Right atrium auricular region (tissue), 2 donors: ENCODE measurements at places on chromosomes 1 and 21.

DNA sequence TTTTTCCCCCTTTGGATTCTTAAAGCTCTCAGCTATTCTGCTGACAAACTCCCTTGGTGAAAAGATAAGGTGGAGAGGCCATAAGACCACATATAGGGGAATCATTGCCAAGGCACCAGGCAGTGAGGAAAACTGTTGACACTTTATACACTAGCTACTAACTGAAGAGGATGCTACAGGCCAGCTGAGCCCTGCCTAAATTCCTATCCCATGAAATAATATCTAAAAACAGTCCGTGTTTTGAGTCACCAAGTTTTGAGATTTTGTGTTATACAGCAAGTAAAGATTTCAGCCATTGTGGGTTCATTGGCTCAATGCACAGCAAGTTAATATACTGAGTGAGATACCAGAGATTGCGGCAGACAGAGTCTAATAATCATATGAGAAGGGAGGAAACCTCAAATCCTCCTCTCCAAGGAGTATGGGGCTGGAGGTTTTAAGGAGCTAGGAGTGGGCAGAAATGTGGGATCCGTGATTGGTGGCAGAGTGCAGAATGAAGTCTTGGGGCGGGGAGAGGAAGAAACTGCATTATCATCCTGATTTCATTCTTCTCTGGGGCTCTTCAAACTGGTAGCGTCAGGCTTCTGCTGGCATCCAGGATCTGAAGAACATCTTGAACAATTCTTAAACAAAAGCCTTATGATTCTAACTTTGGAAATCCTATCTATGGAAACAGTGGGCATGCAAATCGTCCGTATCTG, 9.2 kb downstream of the CLDN8 start:
- no peak for DNase-seq

GRCh38 chr1:114779722-114780121, 763 bp downstream of the SIKE1 start:
- no peak for DNase-seq

DNA sequence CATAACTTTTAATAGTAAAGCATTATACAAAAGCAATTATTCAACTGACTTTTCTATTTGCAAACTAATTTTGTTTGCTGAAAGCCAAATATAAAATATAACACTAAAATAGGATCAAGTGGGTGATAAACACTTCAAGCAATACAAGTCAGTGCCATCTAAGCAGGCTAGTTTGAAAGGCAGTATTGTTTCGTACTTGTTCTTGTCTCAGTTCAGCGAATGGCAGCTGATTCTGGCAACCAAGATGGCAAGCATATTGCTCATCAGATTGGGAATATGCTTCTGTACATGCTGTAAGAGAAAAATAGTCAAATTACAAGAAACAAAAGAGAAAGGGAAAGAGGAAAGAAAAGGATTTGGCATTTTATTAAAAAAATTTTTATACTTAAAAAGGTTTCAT, 7.5 kb downstream of the TMEM59 start:
- no peak for DNase-seq

DNA sequence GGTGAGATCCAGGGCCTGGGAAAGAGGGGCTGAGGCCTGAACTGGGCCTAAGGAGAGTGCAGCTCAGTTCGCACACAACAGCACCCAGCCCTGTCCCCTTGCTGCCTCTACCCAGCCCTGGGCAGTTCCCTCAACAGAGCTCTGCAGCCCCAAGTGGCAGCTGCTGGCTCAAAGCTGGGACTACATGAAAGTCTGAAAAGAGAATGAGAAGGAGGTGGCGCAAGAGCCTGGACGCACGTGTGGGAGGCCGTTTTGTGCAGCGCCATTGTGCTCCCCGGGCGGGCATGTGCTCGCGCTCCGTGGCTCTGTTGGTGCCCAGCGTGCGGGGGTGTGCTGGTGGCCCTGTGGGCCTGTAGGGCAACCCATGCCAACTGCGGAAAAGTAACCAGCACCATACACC, 10.3 kb downstream of the GPR37L1 start:
- DNase-seq: no peak

- no peak for DNase-seq
Measured at GRCh38 chr1:83691953-83692500, 306.9 kb downstream of the TTLL7 start.

GRCh38 chr1:199759268-199759730, 268.2 kb upstream of the NR5A2 start:
- no peak for DNase-seq

DNA sequence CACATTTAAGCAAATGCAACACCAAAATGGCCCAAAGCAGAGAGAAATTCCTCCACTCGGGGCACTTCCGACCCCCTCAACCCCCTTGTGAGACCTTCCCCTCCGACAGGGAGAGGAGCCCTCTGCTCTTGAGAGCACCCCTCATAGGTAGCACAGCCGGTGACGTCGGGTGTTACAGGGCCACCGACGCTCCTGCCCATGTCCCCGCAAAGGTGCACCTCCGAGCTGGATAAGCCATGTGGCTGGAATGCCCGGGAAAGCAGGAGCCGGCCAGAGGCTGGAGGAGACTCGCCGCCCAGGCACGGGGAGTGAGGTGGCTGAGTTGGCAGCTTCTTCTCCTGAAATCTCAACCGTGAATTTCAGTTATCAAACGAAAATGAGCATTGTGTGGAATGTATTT, 67.1 kb upstream of the ARHGEF16 start:
- DNase-seq: no peak

DNA sequence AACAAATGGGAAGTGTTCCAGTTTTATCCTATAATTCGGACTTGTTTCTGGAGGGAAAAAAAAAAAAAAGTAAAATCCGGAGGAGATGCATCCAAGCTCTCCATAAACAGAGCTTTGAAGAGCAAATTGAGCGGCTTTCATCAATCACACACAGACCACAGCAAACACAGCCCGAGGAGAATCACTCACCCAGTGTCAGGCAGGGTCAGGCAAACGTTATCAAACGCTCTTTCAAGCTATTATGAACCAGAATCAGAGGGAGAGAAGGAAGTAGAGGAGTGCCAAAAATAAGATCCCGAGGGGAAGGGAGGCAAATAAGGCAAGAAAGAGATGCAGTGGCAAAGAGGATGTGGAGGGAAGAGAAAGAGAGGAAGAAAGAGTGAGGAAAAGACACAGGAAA, 188.3 kb upstream of the CAMK1G start:
- no peak for DNase-seq

DNA sequence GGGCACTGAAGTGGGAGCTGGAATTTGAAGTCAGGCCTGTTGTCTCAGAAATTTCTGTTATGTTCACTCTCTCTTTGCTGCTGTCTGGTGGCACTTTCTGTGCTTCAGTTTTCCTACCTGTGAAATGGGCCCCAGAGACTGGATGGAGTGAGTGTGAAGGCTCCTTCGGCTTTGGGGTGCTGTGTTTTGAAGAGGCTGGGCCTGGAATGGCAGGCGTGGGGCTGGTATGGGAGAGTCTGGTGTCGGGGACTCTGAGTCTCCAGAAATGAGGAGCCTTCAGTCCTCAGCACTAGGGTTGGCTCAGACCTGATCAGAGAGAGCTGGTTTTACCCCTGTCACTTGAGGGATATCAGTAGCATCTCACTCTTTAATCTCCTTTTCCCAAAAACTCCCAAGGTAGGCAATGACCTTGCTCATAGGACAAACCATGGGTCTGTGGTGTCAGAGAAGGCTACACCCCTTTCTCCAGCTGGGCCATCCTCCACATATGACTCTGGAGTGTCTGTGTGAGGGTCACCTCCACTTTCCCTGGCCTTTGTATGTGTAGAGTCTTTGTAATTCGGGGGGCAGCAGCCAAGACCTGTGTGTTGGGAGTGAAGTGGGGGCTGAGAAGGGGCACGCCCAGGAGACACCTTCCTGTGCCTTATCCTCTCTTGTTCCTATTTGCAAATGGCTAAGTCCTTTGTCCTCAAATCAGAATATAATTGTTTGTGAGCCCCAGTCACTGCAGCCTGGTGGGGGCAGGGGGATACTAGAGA, 279.9 kb downstream of the PTPRU start:
- no peak for DNase-seq

GRCh38 chr1:8407652-8408051, 89.7 kb downstream of the SLC45A1 start:
- DNase-seq: no peak

GRCh38 chr1:236167578-236167977, 25.2 kb downstream of the GPR137B start:
- no peak for DNase-seq

DNA sequence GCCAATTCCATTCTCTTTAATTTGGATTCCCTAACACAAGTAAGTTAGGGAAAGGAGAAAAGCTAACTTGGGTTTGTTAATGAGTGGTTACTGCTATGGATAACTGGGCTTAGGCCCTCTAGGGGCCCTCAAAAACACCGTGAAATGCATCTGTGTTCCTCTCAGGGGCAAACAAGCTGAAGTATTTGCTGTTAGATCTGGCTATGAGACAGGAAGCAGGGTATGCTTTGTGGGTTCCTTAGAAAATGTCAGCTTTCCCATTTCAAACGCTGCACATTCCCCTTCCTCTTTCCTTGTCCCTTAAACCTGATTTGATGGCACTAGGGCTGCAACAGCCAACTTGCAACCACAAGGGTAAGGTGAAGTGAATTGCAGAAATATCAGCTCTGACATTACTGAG, 5.7 kb upstream of the CAP1 start:
- no peak for DNase-seq

DNA sequence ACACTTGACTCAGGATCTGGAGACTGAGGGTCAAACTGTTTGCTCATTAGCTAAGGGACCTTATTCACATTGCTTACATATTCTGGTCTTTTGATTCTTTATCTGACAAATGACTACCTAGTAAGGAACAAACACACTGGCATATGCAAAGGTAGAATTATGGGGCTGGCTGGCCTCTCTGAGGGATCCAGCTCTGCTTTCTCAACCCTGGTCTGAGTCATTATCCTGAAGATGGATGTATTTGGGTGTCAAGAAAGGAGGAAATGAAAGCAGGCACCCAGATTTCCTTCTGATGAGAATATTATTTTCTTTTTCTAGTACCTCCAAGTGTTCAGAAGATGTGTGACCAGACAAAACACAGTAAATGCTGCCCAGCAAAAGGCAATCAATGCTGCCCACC, 6.0 kb downstream of the SMCP start:
- no peak for DNase-seq

GRCh38 chr1:74502432-74502831, 10.0 kb downstream of the LRRC53 start:
- DNase-seq: no peak

DNA sequence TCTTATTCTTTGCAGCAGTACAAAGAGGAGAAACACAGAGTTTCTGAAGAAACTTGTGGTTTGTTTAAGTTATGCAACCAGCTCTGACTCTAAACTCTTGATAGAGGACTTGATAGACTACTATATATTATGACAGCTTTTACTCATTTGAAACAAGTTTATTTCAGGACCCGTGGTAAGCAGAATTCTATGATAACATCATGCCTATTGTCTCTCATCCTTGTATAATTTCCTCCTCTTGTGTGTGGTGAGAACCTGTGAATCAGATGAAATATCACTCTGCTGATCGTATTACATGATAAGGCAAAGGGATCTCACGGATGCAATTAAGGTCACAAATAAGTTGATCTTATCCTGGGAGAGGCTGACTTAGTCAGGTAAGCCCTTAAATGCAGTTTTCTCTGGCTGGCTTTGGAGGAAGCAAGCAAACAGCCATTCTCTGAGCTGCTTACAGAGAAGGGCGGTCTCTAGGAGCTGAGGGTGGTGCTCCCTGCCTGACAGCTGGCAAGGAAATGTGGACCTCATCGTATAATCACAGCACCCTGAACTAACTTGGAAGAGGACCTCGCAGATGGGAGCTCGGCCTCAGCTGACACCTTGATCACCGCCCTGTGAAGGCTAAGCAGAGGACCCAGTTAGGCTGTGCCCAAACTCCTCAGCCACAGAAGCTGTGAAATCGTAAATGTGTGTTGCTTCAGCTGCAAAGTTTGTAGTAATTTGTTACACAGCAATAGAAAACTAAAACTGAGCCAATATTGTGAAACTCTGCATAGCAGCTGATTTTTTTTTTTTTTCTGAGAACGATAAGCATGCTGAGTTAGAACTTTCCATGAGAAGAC, 151.1 kb upstream of the DPT start:
- DNase-seq: no peak

- DNase-seq: no peak
Measured at GRCh38 chr1:245383396-245384330, 228.9 kb downstream of the KIF26B start.

DNA sequence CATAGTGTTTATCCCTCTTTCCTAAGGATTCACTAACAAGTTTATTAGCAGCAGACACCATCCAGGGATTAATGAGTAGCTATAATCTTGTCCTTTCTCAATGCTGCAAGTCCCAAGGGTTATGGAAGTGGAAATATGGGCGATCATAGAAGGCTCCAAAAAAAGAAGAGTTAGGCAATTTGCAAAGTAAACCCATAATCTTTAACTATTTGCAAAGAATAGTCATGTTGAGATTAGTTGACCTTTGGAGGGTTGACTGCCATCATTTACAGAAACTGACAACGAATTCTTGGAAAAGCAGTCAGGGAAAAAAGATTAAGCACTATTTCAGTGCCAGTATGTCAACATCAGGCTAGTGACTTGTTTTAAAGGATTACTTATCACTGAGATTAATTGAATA, 169.9 kb downstream of the KCNT2 start:
- DNase-seq: no peak

DNA sequence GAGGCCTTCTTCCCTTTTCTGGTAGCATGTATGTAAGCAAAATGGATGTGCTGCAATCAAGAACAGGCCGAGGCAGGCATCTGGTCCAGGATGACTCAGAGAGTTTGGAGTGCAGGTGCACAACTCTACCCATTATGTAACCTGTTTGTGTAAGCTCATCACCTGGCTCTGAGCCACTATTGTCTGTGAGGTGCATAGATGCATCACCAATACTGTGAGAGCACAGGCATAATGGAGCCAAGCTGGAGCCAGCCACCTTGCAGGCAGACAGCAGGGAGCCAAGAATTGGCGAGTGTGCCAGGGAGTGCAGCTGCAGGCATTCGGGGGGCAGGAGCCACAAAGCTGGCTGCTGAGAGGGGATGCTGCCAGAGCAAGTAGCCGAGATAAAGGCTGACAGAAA, 549.9 kb upstream of the RGS18 start:
- no peak for DNase-seq

DNA sequence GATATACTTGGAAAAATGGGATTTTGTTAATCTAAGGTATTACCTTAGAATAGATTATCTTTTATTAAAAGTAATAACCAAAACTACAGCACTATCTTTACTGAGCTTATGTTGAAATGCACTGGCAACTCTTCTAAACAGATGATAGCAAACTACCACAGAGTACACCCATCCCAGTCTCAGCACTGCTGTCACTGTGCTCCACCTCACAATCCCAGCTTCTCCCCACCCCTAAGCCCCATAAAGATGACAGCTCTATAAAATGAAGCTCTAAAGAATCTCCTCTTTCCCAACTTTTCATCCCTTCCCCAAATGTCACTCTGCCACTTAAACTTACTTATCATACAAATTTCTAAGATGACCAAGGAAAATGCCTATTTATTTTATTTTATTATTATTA, 6.4 kb downstream of the DSTYK start:
- DNase-seq: no peak
